GM03348 (cell line): ENCODE measurements at places on chromosomes 5 and 9.

GRCh38 chr5:149773291-149774095 is 43.4 kb downstream of the PPARGC1B start:
- DNase-seq = no peak

DNA sequence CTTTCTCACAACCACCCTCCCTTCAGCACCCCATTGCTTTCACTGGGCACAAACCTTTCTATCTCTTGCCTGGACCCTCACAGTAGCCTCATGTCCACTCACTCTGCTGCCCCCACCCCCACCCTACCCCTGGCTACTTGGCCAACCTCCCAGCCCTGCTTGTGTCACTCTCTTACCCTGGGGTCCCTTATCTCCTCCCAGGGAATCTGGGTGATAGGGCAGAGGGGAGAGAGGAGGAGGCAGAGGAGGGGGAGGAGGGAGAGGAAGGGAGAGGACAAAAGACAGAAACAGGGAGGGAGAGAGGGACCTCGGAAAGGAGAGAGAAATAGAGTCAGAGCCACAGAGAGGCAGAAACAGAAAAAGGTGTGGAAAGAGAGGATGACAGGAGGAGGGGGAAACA is 25.0 kb upstream of the KIF12 start:
- no peak for DNase-seq

DNA sequence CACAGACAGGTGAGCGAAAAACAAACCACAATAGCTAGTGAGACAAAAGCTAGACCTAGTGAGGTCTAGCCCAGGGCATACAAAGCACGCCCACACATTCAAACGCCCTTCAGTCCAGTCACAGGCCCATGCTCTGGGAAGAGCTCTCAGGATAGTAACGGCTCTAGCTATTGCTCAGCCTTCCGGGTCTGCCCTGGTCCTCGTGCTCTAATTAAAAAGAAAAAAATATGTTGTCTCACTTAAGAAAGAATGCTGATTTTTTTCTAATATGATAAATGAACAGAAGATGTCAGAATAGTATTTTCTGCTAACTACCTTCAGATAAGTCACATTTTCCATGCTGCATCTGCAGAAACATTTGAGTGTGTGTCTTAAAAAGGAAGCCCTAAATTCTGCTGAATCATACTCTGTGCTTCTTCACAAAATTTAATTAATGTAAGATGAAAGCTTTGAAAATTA is 94.5 kb downstream of the PLPP1 start:
- DNase-seq = peak; percentile 71

- peak; percentile 44 for DNase-seq
Observed at GRCh38 chr9:93116072-93116961, 17.7 kb downstream of the NINJ1 start.

GRCh38 chr9:132990781-132991180 is 12.3 kb downstream of the GFI1B start:
- no peak for DNase-seq

DNA sequence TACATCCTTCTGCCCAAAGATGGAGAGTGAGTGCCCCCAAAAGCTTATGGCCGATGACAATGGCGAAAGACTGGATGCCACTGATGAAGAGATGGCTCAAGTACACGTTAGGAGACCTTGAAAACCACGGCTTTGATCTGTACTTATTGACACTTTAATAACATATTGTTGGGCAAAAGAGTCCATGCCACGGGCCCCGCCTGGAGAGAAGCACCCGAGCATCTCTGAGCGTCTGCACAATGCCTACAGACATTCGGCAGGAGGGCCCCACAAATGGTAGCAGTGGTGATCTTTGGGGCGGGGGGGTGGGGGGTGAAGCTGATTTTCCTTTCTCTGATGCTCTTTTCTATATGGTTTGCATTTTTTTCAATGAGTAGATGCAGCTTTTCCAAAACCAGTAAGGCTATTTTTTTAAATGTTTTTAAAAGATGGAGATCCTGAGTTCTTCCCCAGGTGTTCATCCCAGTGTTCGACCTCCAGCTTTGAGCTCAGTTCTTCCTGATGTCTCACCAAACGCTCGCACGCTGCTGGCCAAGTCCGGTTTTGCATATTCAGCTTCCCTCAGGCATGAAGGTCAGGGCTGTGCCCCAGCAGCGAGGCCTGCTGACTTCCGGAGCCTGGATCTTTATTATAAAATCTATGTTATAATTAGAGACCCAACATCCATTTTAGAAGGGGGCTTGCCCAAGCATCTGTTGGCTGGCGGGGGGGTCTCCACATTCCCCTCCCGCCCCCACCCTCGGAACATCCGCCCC is 34.3 kb upstream of the BARHL1 start:
- no peak for DNase-seq

DNA sequence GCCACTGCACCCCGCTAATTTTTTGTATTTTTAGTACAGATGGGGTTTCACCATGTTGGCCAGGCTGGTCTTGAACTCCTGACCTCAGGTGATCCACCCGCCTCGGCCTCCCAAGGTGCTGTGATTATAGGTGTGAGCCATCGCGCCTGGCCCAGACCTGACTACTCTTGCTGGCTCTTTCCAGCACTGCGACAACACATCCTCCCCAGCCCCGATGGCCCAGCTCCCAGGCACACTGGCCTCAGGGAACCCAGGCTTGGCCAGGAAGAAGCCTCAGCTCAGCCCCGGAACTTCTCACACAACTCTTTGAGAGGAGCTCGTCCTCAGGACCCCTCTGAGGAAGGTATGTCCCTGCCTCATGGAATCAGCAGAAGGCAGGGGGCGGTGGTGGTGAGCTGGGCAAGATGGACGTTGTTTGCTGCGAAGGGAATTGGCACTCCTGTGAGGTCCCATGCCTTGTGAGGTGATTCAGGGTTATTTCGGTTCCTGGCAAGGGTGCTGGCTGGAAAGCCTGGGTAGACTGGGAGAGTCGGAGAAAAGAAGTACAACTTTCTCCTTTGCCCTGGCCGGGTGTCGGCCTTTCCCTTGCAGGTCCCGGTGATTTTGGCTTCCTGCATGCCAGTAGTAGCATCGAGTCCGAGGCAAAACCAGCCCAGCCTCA is 5.9 kb downstream of the DELE1 start:
- no peak for DNase-seq

DNA sequence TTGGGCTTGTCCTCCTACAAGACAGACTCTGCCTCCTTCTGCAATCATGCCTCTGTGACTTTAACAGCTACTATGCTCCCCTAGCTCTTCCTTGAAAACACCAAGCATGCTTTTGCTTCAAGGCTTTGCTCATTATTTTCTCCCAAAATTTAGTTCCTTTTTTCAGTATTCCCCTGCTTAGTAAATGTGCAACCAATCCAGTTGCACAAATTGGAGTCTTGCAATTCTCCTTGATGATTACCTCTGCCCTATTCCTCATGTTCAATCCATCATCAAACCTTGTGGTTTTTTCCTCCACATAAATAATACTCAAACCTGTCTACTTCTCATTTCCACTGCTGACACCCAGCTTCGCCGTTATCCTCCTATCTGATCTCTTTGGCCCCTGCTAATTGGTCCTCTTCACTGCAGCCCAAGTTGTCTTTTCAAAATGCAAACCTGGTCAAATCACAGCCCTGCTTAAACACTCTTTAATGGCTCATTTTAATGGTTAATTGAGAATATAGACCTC is 296.3 kb downstream of the CWC27 start:
- no peak for DNase-seq

- no peak for DNase-seq
Observed at GRCh38 chr5:143760131-143760505, 51.8 kb upstream of the HMHB1 start.

GRCh38 chr9:22307013-22307711 is 139.5 kb upstream of the DMRTA1 start:
- DNase-seq = peak; percentile 51

- no peak for DNase-seq
Observed at GRCh38 chr5:119439140-119439631, 13.1 kb upstream of the HSD17B4 start.

DNA sequence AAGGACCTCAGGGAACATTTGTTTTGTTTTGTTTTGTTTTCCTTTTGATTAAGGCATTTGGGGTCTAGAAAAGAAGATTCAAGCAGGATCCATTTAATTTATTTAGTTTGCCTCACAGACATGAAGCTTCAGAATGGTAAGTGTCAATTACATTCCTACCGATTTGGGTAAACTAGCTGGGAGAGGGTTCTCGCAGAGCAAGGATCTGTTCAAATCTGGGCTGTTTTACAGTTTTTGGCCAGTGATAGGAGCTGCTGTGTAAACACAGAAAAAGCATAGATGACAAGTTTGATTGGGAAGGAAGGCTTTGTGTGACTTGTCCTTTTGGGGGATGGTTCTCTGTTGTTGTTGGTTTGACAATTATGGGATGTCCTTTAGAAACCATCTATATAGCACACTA is 470.3 kb upstream of the WWC1 start:
- DNase-seq = peak; percentile 24

DNA sequence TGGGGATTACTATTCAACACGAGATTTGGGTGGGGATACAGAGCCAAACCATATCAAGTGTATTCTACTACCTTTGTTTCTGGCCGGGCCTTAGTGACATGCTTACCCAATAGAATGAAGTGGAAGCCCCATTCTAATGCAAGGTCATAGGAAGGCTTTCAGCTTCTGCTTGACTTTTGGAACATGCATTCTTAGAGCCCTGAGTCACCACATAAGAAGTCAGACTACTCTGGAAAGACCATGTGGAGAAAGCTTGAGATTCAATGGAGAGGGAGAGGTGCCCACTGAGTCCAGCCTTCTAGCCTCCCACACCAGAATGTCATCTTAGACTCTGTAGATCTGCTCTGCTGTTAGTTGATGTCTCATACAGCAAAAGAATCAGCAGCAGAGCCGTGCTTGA is 155.7 kb upstream of the FBN2 start:
- DNase-seq = no peak

DNA sequence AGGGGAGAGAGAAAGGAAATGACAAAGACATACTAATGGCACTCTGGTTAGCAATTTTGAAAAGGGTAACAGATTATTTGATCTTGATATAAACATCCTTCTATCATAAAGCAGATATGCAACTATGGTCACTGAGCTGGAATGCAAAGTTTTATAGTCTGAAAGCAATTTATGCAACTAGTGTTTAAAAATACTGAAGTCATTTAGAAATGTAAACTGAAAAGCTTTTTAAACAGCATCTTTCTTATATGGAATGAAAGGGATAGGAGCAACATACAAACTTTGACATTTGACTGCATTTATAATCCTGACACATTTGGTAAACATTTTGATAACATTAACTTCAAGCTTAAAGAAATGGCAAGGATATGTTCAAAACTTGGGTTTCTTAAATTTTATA is 28.7 kb upstream of the ADAMTS19 start:
- DNase-seq = no peak

- no peak for DNase-seq
Observed at GRCh38 chr5:133247881-133248624, 196.2 kb downstream of the HSPA4 start.

DNA sequence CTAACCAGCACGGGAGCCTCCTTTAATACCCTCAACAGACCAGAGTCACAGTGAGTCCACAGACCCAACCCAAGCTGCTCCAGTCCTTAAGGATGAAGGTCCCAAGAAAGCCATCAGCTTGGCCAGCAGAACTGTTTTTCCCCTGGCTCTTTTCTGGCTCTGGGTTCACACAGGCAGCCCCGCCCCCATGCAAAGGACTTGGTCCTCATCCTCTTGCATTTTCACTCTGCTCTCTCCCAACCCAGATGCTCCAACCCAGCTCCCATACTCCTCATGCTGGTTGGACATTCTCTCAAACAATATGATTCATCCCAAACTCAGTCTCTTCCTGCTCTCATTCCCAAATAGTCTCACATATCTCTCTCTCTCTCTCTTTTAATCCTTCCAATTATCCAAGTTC is 74.2 kb upstream of the SPOCK1 start:
- peak; percentile 24 for DNase-seq

DNA sequence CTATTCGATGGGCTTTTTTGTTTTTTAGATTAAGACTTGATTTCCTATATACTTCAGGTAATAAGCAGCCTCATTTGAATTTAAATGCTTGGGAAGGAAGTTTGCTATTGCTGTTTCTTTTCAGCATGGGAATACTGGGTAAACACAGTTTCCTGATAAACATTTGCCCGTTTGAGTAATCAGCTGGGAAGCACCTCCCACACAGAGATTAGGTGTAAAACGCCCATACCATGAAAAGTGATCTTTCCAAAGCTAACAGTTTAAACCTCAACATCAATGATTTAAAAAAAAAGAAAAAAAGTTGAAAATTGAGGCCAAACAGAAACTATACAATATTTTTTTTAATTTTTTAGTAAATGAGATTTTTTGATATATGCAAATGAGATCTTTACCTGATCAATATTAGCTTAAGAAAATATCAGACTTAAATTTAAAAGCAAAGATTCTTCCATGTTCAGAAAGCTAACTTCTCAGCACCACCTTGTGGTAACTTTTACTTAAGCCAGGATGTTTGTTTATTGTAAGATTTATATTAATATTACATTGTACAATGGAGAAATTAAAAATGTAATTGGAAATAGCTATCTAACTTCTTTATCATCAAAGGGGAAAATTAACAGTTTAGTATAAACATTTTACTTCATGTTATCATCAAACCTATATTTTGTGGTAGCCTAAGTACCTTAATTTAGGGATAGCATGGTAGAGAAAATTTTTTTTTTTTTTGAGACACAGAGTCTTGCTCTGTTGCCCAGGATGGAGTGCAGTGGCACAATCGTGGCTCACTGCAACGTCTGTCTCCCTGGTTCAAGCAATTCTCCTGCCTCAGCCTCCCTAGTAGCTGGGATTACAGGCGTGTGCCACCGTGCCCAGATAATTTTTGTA is 39.8 kb downstream of the F2RL2 start:
- DNase-seq = peak; percentile 11

GRCh38 chr9:124658165-124659017 is 112.7 kb downstream of the NR6A1 start:
- peak; percentile 86 for DNase-seq

- DNase-seq = no peak
Observed at GRCh38 chr5:1965925-1966324, 83.2 kb upstream of the IRX4 start.

GRCh38 chr5:156892223-156892622 is 42.1 kb downstream of the PPP1R2B start:
- no peak for DNase-seq

GRCh38 chr5:69188811-69189161 is 597 bp upstream of the CENPH start:
- DNase-seq = no peak

- DNase-seq = no peak
Observed at GRCh38 chr5:17370651-17371050, 127.4 kb upstream of the TAF11L2 start.
